ENCODE measurements at places on chromosomes 12 and 14.

- DNase-seq, result no peak
Measured at GRCh38 chr12:75444429-75445136, 36.0 kb upstream of the GLIPR1 start.

GRCh38 chr12:68042212-68042699 is 53.0 kb downstream of the IFNG-AS1 start:
- DNase-seq, result peak; percentile 11

- DNase-seq, result peak; percentile 45
Measured at GRCh38 chr12:124388679-124389137, 93.8 kb downstream of the RFLNA start.

DNA sequence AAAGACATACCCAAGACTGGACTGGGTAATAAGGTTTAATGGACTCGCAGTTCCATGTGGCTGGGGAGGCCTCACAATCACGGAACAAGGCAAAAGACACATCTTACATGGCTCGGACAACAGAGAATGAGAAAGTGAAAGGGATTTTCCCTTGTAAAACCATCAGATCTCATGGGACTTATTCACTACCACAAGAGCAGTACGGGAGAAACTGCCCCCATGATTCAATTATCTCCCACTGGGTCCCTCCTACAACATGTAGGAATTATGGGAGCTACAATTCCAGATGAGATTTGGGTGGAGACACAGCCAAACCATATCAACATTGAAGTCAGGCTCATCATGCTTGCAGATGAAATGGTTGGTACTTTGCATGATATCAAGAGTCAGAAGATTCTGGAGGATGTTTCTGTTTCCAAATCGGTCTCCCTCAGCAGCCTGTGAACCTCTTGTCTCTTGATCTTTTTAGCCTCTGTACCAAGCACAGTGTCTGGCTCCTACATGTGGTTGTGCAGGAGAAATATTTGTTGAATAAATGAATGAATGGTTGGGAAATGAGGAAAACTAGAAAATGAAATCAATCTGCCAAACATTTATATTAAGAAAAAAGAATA is 98.6 kb downstream of the VRK1 start:
- DNase-seq, result no peak

- DNase-seq, result no peak
Measured at GRCh38 chr14:80695869-80696268, 245.7 kb downstream of the CEP128 start.

GRCh38 chr14:89626233-89626806 is 209.3 kb upstream of the FOXN3 start:
- DNase-seq, result no peak

- no peak for DNase-seq
Measured at GRCh38 chr14:93153121-93153520, 31.6 kb downstream of the MOAP1 start.

DNA sequence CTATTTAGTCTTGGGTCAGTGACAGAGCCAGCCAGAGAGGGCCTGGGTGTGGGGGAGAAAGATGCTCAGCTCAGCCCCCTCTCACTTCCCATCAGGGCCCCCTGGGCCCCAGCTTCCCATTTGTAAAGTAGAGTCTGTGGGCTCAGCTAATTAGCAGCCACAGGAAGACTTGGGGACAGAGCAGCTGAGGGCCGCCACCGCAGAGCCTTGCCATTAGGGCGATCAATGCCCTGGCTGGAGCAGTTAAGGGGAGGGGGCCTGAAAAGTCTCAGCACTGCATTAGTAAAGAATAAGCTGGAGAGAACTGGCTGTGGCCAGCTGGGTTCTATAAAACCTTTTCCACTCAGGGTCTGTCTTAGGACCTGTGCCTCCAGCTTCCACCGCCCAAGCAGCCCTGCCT is 2.7 kb downstream of the PLEKHD1 start:
- DNase-seq, result no peak

DNA sequence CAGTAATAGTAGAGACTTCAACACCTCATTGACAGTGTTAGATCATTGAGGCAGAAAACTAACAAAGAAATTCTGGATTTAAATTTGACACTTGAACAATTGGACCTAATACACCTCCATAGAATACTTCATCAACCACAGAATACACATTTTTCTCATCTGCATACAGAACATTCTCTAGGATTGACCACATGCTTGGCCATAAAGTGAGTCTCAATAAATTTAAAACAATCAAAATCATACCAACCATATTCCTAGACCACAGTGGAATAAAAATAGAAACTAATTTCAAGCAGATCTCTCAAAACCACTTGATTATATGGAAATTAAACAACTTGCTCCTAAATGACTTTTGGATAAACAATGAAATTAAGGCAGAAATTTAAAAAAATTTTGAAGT is 82.3 kb downstream of the SLC38A4 start:
- no peak for DNase-seq

GRCh38 chr14:104734991-104735779 is 11.2 kb downstream of the ADSS1 start:
- DNase-seq, result no peak

DNA sequence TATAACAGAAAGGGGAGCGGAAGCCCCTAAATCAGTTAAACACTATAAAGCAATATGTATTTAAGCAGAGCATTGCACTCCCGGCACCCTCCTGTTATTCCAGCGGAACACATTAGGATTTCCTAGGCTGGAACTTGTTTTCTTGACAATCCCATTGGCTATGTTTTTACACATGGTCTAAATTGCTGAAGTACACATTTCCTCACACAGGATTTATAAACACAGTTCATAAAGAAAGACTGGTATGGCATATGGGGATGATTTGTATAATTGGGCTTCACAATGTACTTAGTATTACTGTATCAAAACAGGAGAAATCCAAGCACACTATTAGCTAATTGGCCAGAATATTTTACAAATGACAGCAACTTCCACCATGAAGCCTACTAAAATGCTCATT is 23.3 kb downstream of the PAX9 start:
- no peak for DNase-seq

DNA sequence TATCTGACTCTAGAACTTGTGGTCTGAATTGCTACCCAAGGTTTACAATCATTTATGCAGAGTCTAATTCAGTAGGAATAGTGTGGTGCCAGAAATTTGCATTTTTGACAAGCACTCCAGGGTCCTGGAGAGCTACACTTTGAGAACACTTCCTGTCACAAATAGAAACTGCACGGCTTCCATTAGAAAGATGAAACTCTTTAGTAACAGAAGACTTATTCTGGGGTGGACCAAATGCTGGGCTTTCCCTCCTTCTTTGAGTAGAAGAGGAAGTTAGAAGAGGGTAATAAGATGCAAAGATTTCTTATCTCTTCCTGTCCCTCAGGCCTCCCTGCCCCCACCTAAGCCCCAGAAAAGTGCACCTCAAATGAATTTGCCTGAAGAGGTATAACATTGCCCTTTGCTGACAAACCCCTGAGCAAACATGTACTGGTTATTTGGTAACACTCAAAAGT is 28.4 kb downstream of the DGLUCY start:
- no peak for DNase-seq

GRCh38 chr14:93884950-93885349 is 42.2 kb upstream of the FAM181A start:
- DNase-seq, result no peak

- no peak for DNase-seq
Measured at GRCh38 chr12:21773263-21773741, 1.2 kb downstream of the KCNJ8 start.

- DNase-seq, result no peak
Measured at GRCh38 chr14:103347091-103347815, 13.2 kb downstream of the EIF5 start.

- DNase-seq, result no peak
Measured at GRCh38 chr14:103558071-103558882, 4.2 kb downstream of the BAG5 start.

GRCh38 chr12:106239241-106239950 is 8.4 kb downstream of the CKAP4 start:
- no peak for DNase-seq

- DNase-seq, result peak; percentile 12
Measured at GRCh38 chr12:15268927-15269552, 47.8 kb upstream of the RERG start.

DNA sequence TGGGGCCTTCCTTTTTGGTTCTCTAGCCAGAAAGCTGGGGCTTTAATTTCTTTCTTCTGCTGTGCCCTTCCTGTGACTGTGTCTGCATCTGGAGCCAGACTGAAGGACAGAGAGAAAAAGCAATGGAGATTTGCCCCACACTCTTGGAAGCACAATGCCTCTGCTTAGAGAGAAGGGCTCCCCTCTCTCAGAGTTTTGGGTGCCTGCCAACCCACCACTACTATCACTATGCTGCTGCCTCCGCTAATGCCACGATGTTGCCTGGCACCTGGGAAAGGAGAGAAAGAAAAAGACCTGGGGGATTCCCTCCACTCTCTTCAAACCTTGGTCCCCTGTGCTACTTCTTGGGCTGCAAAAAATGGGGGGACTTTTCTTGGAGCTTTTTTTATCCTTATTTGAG is 52.6 kb downstream of the TMEM260 start:
- no peak for DNase-seq

DNA sequence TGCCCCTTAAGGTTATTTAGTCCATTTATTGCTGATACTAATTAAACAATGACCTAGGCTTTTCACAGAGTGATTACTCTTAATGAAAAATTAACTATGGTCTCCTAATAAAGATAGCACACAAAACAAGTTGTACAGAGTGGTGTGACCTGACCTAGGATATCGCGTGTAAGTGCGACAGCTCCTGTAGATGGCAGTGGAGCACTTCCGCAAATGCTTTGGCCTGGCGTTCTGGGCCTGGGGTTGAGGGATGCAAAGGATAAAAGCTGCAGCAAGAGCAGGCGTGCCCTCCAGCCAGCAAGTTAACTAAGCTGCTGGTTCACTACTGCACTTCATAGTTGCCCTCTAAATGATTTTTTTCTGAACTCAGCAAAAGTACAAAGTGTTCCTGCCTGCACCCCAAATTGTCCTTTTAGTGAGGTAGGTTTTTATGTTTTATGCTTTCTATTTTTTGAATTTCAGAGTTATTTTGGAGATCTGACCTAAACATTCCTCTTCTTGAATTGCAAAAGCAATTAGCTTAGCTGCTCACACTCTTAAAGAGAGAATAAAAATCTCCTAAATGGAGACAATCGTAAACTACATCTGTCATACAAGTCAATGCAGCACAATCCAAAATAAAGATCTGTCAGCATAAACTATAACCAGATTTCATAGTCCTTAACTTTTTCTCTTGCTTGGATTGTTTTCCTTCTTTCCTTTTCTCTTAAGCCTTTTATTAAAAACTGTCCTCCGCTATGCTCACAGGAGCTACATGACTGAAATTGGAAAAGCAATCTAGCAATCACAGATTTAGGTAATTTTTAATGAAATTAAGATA is 379.6 kb downstream of the LRIG3 start:
- no peak for DNase-seq

GRCh38 chr14:61891170-61891569 is 128.9 kb downstream of the SNAPC1 start:
- no peak for DNase-seq

GRCh38 chr12:123092866-123093265 is 58.0 kb downstream of the PITPNM2 start:
- no peak for DNase-seq

DNA sequence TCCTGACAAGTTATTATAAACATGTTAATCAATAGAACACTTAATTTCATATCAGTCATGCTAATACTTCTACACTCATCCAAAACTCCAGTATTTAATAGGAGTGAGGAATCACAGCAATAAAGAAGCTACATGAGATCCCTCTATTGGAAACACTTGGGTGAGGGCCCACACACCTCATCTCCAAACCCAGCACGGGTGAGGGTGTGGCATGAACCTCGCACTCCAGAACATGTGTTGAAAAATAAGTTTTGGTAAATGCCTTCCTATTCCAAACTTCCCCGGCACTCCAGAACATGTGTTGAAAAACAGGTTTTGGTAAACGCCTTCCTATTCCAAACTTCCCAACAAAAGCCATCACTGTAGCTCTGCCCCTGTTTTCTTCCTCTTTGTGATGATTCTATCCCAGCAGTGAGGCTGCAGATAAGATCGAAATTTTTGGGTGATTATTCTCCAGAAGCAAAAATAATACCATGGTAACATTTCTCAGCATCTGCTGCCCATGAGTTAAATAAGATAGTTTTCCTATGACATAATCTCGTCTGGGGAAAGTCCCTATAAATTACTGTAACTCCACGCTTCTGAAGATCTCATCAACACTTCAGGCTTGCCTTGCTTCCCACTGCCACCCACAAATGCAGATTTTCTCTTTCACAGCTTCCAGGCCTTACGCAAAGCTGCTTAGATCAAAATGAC is 24.4 kb upstream of the PTPRB start:
- DNase-seq, result no peak

- DNase-seq, result no peak
Measured at GRCh38 chr12:89918172-89918846, 209.7 kb upstream of the ATP2B1 start.

DNA sequence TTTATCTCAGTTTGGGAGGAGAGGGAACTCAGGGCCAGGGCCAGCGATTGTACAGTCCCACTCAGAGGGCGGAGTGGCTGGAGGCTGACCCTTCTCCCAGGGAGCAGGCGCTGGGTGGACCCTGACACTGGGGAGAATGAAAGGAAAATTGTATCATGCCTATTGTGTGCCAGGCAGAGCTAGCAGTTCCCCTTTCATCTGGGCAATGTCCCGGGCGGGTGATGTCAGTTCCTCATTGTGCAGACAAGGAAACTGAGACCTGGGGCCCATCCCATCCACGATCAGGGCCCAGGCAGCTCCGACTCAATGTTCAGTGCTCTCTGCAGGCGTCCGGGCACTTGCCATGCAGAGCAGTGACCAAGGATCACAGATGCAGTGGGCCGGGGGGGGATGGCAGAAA is 101.9 kb upstream of the RTL1 start:
- DNase-seq, result no peak

- no peak for DNase-seq
Measured at GRCh38 chr12:41576925-41577324, 388.8 kb downstream of the PDZRN4 start.

GRCh38 chr12:15272376-15272775 is 49.9 kb upstream of the PTPRO start:
- no peak for DNase-seq

- DNase-seq, result no peak
Measured at GRCh38 chr12:89382328-89382727, 30.0 kb upstream of the DUSP6 start.

- DNase-seq, result no peak
Measured at GRCh38 chr12:13978876-13979275, 2.5 kb downstream of the GRIN2B start.

- DNase-seq, result no peak
Measured at GRCh38 chr14:91585856-91586255, 75.7 kb upstream of the PPP4R3A start.

- DNase-seq, result no peak
Measured at GRCh38 chr14:69820991-69821390, 23.9 kb upstream of the SLC10A1 start.

DNA sequence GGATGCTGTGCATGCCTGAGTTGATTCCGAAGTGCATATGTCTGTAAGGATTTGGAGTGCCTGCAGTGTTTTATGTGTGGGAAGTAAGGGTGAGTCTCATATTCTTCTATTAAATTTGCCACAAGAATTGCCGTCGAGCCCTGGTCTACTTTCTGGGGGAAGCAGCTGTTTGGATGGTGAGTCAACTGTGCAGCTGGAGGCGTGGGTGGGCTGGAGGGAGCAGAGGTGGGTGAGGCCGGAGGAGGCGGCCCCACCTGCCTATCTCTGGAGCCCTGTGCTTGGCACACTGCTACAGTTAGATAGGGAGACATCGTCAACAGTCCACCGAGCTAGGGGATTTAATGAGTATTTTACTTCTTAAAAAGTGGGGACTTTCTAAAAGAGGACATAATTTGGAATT is 9.7 kb downstream of the GLRX5 start:
- no peak for DNase-seq

- no peak for DNase-seq
Measured at GRCh38 chr12:64491718-64492117, 39.8 kb downstream of the TBK1 start.

- no peak for DNase-seq
Measured at GRCh38 chr12:94987801-94988200, 15.7 kb downstream of the NDUFA12 start.

Data from activated CD4-positive, alpha-beta T cell treated with anti-CD3 and anti-CD28 coated beads for 4 hours (primary cell).